Mesendoderm (in vitro differentiated cells): ENCODE measurements at places on chromosomes 5 and 9.

DNA sequence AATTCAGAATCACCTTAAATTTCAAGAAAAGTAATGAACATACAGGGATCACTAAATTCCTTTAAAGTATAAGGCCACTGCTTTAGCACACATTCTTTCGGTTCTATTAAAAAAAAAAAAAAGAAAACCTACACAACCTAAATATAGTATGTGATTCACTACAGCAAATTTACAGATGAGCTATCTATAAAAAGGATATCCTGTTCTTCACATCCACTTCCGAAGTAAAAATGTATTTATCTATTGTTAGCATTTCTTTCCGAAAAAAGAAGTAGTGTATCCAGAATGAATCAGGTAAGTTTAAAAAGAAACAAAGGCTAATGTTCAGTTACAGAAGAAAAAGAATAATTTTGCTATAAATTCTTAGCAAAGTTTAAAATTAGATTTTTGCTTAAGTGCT lies 70.2 kb downstream of the ECPAS start:
- no peak for DNase-seq

GRCh38 chr9:123421186-123421585 lies 65.2 kb downstream of the CRB2 start:
- no peak for DNase-seq

DNA sequence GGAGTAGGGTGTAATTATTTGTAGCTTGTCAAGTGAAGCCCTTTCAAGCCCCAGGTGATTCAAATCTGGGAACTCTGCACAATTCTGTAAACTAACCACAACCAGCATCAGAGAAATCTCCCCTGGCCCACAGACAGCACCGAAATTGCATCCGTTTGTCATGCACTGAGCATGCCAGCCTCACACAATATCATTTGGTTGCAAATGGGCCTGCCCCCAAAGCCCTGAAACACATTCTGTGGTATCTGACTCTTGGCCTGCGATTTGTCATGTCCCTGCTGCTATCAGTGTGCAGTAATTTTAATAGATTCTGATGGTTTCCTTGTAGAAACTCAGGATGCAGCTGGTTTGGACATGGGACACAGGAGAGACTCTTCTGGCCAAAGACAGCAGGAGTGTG lies 35.3 kb downstream of the SNX24 start:
- no peak for DNase-seq

- no peak for DNase-seq
Observed at GRCh38 chr5:120255214-120255613, 208.9 kb upstream of the PRR16 start.

DNA sequence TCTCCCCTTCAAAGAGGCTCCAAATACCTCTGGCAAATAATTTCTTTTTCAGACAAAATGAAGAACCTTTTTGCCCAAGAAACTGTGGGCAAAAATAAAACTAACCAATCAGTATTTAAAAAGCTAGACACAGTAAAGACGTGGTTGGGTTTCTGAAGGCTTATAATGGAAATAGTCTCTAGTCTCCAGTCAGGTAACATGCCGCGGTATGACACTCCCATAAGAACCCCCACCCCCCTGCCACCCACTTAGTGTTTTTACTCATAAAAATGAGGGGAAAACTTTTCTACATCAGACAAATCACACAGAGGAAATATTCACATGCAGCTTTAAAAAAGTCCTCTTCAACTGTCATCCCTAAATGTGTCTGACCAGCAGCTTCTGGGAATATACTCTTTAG lies 105.3 kb downstream of the THBS4 start:
- no peak for DNase-seq

- DNase-seq: no peak
Observed at GRCh38 chr5:167783145-167783817, 508.2 kb upstream of the WWC1 start.

DNA sequence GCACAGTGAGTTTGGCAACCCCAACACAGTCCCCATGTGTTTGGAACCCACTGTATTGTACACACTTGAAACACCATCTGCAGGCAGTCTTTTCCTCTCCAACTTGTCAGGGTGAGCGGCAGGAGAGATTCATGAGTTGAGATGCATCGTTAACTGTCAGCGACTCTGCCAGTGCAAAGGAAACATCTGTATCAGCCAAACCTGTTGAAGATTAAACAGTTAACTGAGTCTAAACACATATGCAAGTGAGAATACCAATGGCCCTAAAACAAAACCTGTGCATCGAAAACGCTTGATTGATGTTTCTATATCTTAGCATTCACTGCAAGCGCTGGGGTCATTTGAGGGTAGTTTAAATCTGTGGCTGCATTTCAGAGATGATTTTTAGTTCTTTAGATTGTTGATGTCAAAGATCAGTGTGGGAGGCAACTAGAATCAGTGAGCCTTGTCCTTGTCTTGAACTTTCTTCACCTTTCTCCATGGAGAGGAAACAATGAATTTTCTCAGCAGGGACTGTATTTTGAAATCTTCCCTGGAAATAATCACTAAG lies 41.3 kb upstream of the PAM start:
- no peak for DNase-seq

- DNase-seq: peak; percentile 88
Observed at GRCh38 chr9:34986540-34987047, 3.0 kb upstream of the DNAJB5 start.

DNA sequence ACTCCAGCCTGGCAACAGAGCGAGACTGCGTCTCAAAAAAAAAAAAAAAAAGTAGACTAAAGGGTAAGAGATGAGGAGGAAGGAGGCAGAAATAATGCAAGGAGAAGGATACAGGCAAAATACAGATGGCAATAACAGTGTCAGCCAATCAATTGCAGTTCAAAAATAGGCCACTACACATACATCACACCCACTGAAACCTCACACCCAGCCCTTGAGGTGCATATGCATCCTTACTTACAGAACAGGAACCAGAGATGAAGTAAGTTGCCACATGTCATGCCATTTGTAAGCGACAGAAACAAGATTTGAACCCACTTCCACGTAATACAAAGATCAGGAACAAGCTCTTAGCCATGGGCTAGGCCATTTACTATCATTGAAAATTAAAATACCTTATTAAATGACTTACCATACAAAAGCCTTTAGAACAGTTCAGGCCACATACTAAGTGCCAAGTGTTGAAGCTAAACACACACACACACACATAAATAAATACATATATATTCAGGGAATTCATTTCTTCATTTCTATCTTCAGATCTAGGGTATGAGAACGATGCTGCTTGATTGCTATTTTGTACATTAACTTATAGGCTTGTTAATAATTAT lies 98.4 kb downstream of the FNBP1 start:
- no peak for DNase-seq

- peak; percentile 87 for DNase-seq
Observed at GRCh38 chr5:91332267-91333045, 50.7 kb downstream of the ARRDC3 start.

GRCh38 chr5:601771-602465 lies 10.2 kb upstream of the CEP72 start:
- no peak for DNase-seq

DNA sequence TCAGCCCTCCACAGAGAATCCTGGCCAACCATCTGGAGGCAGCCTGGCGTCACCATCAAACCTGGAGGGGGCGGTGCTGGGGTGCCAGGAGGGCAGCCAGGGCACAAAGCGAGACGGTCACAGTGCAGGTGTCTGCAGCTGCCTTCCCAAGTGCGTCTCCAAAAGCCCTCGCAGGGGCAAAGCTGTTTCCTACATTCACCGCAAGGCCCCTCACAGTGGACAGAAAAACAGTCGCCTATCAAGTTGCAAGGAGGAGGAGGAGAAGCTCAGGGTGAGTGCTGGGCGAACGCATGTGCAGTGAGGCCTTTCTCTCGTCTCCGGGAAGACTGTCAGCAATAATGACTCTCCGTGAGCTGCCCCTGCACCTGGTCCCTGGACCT lies 18.0 kb upstream of the LHX3 start:
- no peak for DNase-seq

DNA sequence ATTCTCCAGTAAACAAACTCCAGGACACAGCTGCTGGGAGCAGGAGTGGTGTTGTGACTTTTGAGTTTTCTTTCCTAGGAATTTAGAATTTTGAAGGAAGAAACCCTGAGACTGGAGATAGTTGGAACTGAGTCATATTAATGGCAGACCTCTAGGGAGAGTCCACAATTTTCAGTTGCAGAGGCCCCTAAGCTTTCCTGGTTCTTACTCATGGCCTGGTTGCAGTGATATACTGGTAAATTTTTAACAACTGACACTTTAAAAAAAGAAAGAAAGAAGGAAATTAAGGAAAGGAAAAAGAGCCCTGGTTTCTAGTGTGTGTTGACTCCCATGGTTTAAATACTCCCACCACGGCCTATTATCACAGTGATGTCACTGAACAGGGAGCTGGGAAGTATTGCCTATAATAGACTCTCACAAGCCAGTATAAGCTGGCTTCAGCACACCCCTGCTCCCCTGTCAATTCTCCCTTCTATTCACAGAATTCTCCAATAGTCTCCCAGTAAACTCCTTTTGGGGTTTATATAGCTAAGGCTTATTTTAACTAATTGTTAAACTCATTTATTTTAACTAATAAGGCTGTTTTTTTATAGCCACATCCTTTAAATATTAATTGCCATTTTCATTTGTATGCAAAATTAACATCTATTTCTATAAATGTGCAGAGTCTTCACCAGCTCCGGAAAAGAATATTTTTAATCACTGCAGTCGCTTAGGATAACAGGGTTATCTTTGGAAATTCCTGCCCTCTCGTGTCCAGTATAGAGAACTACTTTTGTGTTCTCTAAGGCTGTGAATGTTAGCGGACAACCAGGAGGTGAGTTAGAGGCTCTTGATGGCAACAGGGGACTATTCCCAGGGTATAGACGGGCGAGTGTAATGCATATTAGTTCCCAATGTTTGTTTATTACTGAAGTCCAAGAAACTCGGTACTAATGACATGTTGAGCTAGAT lies 59.7 kb downstream of the GGTA1 start:
- peak; percentile 33 for DNase-seq

DNA sequence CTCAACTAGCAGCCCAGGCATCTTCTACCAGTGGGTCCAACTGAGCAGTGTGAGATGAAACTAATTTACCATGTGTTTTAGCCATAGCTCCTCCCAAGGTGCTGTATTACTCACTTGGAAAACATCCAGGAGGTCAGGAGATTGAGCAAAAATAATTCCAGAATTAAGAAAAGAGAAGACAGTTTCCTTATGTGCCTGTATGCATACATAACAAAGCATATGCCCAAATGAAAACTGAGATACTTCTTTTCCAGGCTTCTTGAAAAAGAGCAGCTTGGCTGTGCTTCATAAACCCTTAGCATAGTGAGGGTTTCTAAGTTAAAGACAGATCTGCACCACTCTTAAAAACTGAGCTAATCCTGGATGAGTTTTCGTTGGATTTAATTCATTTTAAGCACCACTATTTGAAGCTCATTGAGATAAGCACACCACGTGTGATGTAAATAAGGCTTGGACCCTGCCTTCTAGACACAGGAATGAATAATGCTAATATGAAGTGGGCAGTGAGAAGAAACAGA lies 119.4 kb downstream of the ADAMTS12 start:
- DNase-seq: no peak

GRCh38 chr5:127060470-127060985 lies 12.8 kb downstream of the C5orf63 start:
- no peak for DNase-seq

GRCh38 chr5:137739737-137740136 lies 3.8 kb upstream of the KLHL3 start:
- no peak for DNase-seq

GRCh38 chr5:12313602-12314001 lies 409.4 kb upstream of the CTNND2 start:
- no peak for DNase-seq

DNA sequence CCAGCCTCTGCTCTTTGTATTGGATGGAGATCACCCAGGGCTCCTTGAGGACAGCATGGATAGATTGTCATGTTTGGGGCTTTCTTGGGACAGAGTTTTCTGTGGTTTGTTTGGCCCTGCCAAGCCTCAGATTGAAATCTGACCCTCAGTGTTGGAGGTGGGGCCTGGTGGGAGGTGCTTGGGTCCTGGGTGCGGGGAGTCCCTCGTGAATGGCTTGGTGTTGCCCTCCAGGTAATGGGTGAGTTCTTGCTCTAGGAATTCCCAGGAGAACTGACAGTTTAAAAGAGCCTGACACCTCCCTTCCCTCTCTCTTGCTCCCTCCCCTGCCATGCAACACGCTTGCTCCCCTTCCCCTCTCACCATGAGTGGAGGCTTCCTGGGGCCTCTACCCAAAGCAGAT lies 48.6 kb upstream of the OLFM1 start:
- no peak for DNase-seq

DNA sequence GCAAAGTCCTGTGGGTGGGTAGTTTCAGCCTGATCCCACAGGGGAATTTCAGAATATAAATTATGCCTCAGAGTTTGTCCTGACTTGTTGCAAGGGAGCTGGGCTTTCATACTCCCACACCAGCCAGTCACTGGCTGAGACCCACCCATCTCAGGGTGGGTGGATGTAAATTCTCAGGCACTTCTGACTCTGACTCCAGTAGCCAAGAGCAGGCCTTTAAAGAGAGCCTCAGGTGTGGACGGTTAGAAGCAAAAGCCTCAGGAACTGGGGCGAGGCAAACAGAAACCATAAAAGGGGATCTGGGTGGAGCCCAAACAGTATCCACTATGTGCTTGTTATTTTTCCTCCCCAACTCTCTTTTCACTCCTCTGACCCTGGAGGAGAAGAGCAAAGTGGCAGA lies 28.6 kb upstream of the FBXW11 start:
- no peak for DNase-seq

- no peak for DNase-seq
Observed at GRCh38 chr5:35876922-35877321, 20.2 kb downstream of the IL7R start.

DNA sequence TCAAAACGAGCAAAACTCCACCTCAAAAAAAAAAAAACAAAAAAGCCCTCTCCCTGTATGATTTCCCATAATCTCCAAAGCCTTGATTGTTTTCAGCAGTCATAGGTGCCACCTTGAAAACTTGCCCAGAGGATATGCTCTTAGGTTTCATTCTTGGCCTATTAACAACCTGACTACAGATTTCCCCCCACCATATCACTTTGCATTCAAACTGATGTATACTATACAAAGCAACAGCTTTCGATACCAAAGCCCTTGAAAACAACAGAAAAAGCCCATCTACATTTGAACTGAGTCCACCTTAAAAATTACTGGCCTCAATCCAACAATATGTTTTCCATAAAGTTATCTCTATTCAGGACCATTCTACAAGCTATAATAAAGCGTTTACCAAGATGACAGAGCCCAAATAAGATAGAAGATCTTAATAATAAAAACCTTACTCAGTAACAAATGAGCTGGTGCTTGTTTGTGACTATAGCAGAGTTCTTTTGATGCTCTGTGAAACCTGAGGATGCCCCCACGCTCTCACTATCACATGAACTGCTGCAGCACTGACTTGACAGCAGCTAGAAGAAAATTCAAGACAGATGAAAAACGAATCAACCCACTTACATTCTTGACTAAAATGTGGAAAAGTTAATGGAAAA lies 44.4 kb downstream of the FNBP1 start:
- DNase-seq: no peak

GRCh38 chr9:121398374-121398773 lies 28.3 kb upstream of the STOM start:
- no peak for DNase-seq

DNA sequence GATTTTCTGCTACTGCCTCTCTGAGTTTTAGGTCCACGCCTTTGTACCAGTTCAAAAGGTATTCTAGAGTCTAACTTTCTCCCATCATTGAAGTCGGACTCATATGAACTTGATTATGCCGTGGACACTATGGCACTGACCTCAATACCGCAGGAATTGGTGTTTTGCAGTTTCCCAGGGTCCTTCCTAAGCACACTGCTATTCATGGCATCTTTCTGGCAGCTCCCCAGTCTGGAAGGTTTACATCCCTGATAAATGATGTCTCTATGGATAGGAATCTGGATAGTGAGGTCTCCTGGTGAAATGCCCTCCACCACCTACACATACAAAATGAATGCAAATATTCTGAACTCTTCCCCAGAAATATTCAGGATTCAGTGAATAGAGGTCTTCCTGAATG lies 422.2 kb downstream of the CTNND2 start:
- no peak for DNase-seq
